Aorta (tissue), 5 donors: ENCODE measurements at places on chromosomes 16 and 17. TPM values are rescaled to one million over a fixed set of nuclear protein-coding genes. Genes with fewer than 3 reads are reported as not detected.

GRCh38 chr16:81514568-81515258, 70.1 kb downstream of the CMIP start:
- no peaks in the 10 kb centered on the region for H3K4me1 ChIP-seq
- H3K27me3 ChIP-seq: no peaks in the 10 kb centered on the region
- no peak overlapping the region for H3K27ac ChIP-seq
- no peak overlapping the region for H3K4me3 ChIP-seq
- no peaks in the 10 kb centered on the region for H3K36me3 ChIP-seq
- DNase-seq: peak; percentile 38

- no peaks in the 10 kb centered on the region for H3K4me1 ChIP-seq
- H3K36me3 ChIP-seq: no peaks in the 10 kb centered on the region
- no peak overlapping the region for H3K27ac ChIP-seq
These were observed 828.9 kb downstream of the CDH11 start for GRCh38 chr16:64292953-64293352.

The SCARF1 gene
- 5.4 TPM for polyA plus RNA-seq

DNA sequence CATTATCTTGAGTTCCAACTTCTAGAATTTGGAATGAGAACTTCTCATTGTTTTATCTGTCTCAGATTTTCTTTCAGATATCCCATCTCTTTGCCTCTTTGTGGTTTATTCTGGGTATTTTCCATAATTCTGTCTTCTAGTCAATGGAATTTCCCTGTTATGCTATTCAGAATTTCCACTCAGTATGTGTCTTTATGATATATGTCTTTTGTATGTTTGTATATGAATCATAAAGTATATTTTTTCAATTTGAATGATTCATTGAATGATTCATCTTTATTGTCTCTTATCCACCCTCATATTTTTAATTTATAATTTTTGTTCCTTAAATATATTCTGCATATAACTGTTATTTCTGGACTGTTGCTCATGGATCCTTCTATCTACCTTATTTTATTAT, 729.7 kb upstream of the GOT2 start:
- H3K4me1 ChIP-seq: no peaks in the 10 kb centered on the region
- no peaks in the 10 kb centered on the region for H3K36me3 ChIP-seq
- no peak overlapping the region for H3K4me3 ChIP-seq
- no peaks in the 10 kb centered on the region for H3K27me3 ChIP-seq

GRCh38 chr17:8956465-8956902, 9.0 kb downstream of the PIK3R5 start:
- no peaks in the 10 kb centered on the region for H3K27me3 ChIP-seq
- DNase-seq: no peak
- H3K4me3 ChIP-seq: no peak overlapping the region
- no peaks in the 10 kb centered on the region for H3K36me3 ChIP-seq
- H3K4me1 ChIP-seq: no peaks in the 10 kb centered on the region

DNA sequence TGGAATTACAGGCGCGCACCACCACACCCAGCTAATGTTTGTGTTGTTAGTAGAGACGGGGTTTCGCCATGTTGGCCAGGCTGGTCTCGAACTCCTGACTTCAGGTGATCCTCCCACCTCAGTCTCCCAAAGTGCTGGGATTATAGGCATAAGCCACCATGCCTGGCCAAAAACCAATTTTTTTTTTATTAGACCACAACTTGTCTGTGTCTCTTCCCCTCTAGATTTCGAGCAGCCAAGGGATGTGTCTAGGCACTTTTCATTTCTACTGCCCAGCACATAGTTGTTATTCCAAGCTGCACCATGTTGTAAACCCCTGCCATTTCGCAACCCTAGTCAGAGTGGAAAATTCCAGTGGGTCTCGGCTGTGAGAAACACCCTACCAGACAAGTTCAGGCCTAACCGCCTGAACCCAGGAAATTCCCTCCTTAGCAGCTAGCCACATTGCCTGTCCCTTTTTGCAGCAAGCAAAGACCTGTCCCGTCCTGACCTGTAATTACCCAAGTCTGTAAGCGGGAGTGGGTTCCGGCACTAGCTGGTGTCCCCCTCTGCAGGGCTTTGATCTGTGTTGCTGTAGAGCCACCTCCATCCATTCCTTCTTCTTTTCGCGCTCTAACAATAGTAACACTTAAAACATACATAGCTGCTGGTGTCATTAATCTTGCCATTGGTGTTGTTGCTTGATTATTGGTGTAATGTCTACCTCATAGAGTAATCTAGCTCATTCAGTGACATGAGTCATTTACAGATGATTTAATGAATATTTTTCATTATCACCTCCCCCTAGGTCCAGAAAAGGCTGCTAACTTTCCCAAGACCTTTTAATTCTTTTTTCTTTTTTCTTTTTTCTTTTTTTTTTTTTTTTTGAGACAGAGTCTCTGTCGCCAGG, 77.3 kb upstream of the ATF7IP2 start:
- no peaks in the 10 kb centered on the region for H3K36me3 ChIP-seq
- no peaks in the 10 kb centered on the region for H3K27me3 ChIP-seq
- H3K27ac ChIP-seq: no peak overlapping the region
- no peak overlapping the region for H3K4me3 ChIP-seq

- no peak overlapping the region for H3K27ac ChIP-seq
- DNase-seq: no peak
- H3K36me3 ChIP-seq: no peaks in the 10 kb centered on the region
- no peak overlapping the region for H3K4me3 ChIP-seq
- no peaks in the 10 kb centered on the region for H3K4me1 ChIP-seq
- H3K27me3 ChIP-seq: peaks cover 1% of the 10 kb centered on the region
These were observed 605.5 kb downstream of the RBFOX1 start for GRCh38 chr16:7938175-7938574.

DNA sequence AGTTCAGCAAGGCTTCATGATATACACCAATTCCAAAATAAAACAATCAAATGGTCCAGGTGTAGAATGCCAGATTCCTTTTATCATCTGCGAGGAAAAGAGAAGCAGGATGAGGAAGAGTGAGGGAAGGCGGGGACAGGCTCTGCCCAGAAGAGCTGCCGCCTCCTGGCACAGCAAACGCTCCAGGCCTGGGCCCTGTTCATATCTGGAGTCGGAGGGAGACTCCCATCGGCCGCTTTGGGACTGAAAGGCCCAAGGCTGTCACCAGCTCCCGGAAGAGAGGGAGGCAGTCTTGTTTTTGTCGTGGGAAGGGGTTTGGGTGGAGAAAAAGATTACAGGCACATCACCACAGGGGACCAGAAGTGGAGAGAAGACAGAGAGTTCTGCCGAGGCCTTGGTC, 29.0 kb upstream of the SLC25A19 start:
- H3K27me3 ChIP-seq: no peaks in the 10 kb centered on the region
- H3K36me3 ChIP-seq: peaks cover 2% of the 10 kb centered on the region
- no peak overlapping the region for H3K27ac ChIP-seq
- no peak for DNase-seq
- no peak overlapping the region for H3K4me3 ChIP-seq

DNA sequence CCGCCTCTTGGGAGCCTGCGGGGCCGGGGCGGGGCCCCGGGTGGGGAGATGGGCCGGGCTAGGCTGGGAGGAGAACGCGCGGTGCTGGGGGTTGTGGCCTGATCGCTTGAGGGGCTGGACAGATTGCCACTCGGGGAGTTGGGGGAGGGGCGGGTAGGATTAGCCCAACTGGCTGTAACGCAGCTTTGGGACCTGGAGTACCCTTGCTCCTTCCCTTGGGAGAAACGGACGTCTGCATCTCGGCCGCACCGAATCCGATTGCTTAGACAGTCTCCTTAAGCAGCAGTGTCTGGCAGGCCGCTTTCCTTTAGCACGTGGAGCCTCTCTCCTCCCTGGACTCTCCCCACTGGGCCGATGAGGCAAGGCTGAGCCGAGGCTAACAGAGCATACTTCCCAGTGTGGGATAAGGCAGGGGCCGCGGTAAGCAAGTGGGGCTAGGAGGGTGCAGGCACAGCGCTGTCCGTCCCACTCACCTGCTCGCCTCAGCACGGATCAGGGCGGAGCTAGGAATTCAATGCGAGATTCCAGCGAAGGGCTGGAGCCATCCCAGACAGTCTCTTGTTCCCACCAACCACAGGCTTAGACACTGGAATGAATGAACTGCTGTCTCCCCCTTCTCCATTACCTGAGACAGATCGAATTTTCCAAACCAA, 540 bp upstream of the ACLY start:
- no peak for DNase-seq
- H3K4me3 ChIP-seq: peak overlapping the region; percentile 3
- no peak overlapping the region for H3K27ac ChIP-seq
- no peaks in the 10 kb centered on the region for H3K4me1 ChIP-seq
- H3K27me3 ChIP-seq: no peaks in the 10 kb centered on the region

The TRPV3 gene
- polyA plus RNA-seq: 0.75 TPM

The TERB1 gene
- polyA plus RNA-seq: not detected

The MGRN1 gene
- 21.5 TPM for polyA plus RNA-seq

- no peaks in the 10 kb centered on the region for H3K27me3 ChIP-seq
- H3K27ac ChIP-seq: no peak overlapping the region
- H3K4me1 ChIP-seq: no peaks in the 10 kb centered on the region
- H3K36me3 ChIP-seq: no peaks in the 10 kb centered on the region
- no peak for DNase-seq
These were observed 276.0 kb upstream of the ZFHX3 start for GRCh38 chr16:73323880-73324279.

The XAF1 gene
- 4.5 TPM for polyA plus RNA-seq

- no peak overlapping the region for H3K27ac ChIP-seq
- no peaks in the 10 kb centered on the region for H3K4me1 ChIP-seq
- H3K27me3 ChIP-seq: no peaks in the 10 kb centered on the region
- no peak for DNase-seq
- no peak overlapping the region for H3K4me3 ChIP-seq
These were observed 16.6 kb downstream of the LDHD start for GRCh38 chr16:75099738-75100602.

The MAPT gene
- polyA plus RNA-seq: 0.51 TPM

DNA sequence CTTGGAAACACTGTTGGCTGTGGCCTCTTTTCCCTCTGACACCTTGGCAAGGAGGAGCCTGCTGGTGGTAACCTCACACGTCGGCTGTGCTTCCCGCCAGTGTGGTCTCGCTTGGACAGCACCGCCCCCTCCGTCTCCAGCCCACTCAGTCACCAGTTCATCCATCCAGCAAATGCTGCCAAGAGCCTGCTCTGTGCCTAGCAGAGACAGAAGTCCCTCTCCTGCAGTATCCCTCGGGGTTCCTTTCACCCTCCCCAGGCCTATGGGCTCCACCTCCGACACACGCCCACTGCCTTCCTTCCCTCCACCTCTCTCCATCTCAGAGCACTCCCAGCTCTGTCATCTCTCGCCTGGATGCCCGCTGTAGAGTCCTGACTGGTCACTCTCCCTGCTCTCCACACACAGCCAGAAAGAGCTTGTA, 12.3 kb downstream of the CACNG4 start:
- no peak overlapping the region for H3K27ac ChIP-seq
- no peaks in the 10 kb centered on the region for H3K36me3 ChIP-seq
- no peaks in the 10 kb centered on the region for H3K27me3 ChIP-seq
- H3K4me1 ChIP-seq: no peaks in the 10 kb centered on the region
- no peak overlapping the region for H3K4me3 ChIP-seq

DNA sequence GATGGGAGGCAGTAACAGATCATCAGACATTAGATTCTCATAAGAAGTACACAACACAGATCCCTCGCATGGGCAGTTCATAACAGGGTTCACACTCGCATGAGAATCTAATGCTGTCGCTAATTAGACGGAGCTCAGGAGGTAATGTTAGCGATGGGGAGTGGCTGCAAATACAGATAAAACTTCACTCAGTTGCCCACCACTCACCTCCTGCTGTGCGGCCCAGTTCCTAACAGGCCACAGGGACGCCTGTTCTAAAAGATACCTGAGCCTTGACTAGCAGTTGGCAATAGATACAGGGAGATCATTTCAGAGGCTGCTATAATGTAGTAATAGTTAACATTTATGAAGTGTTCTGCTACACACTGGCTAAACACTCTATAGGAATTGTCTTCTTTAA, 4.9 kb downstream of the PTRH2 start:
- no peaks in the 10 kb centered on the region for H3K4me1 ChIP-seq
- no peak overlapping the region for H3K27ac ChIP-seq
- peaks cover 3% of the 10 kb centered on the region for H3K36me3 ChIP-seq
- no peak overlapping the region for H3K4me3 ChIP-seq
- DNase-seq: no peak

The TEKT5 gene
- polyA plus RNA-seq: 2.9 TPM

- no peak for DNase-seq
- H3K27me3 ChIP-seq: no peaks in the 10 kb centered on the region
- H3K27ac ChIP-seq: no peak overlapping the region
- peaks cover 4% of the 10 kb centered on the region for H3K36me3 ChIP-seq
- no peak overlapping the region for H3K4me3 ChIP-seq
These were observed 19.5 kb downstream of the ATP2A3 start for GRCh38 chr17:3944485-3945388.

- no peak overlapping the region for H3K4me3 ChIP-seq
- no peaks in the 10 kb centered on the region for H3K4me1 ChIP-seq
- no peak for DNase-seq
- H3K36me3 ChIP-seq: no peaks in the 10 kb centered on the region
- H3K27me3 ChIP-seq: no peaks in the 10 kb centered on the region
These were observed 4.2 kb downstream of the ABHD15 start for GRCh38 chr17:29562615-29563014.

GRCh38 chr16:841455-842060, 41.0 kb upstream of the GNG13 start:
- H3K4me3 ChIP-seq: no peak overlapping the region
- H3K4me1 ChIP-seq: no peaks in the 10 kb centered on the region
- no peak for DNase-seq
- no peak overlapping the region for H3K27ac ChIP-seq

DNA sequence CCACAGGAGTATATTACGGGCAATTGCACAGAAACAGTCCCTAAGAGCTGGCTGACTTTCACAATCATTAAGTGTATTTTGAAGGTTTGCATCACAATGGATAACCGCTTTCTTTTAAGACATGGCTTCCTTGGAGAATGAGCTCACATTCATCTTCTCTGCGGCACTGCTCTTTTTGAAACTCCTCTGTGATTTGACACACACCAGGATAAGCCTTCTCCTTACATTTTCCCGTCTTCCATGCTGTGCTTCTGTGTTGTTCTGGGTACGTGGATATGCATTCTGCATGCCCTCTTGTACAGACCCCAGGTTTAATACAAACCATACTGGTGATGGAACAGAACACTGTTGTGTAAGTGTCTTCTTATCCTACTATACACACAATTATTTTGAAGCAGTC, 89.5 kb upstream of the METRNL start:
- DNase-seq: no peak
- no peak overlapping the region for H3K4me3 ChIP-seq
- H3K36me3 ChIP-seq: no peaks in the 10 kb centered on the region

The OTOA gene
- polyA plus RNA-seq: not detected

- no peak overlapping the region for H3K4me3 ChIP-seq
- DNase-seq: no peak
- H3K27ac ChIP-seq: no peak overlapping the region
- no peaks in the 10 kb centered on the region for H3K27me3 ChIP-seq
- H3K36me3 ChIP-seq: no peaks in the 10 kb centered on the region
- no peaks in the 10 kb centered on the region for H3K4me1 ChIP-seq
These were observed 648 bp upstream of the ERCC4 start for GRCh38 chr16:13919330-13919682.

DNA sequence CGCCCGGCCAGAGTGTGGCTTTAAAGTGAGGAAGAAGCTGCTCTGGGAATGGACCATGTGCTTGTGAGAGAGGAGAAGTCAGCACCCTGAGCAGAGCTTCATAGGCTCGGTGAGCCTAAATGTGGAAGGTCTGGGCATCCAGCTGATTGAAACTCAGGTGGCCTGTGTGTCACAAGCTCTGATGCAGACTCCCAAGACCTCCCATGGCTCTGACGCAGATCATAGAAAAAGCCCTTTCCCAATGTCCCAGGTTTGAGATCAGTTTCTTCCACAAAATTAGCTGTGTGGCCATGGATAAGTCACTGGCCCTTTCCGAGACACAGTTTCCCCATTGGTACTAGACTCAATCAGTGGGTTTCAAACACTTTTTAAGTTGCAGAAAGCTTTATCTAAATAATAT, 180.0 kb upstream of the CCL2 start:
- no peaks in the 10 kb centered on the region for H3K36me3 ChIP-seq
- no peak overlapping the region for H3K4me3 ChIP-seq
- H3K27me3 ChIP-seq: no peaks in the 10 kb centered on the region
- no peak overlapping the region for H3K27ac ChIP-seq
- no peaks in the 10 kb centered on the region for H3K4me1 ChIP-seq

The MINK1 gene
- 22.2 TPM for polyA plus RNA-seq
